Astrocyte (in vitro differentiated cells and primary cell): ENCODE measurements at places on chromosomes 6 and 20. TPM values are rescaled to one million over a fixed set of nuclear protein-coding genes. Genes with fewer than 3 reads are reported as not detected.

BPIFB4 gene
- total RNA-seq, result not detected in 2 replicates

FBXL4 gene
- 16.1 and 16.6 TPM in 2 replicates for total RNA-seq

PTGIS gene
- total RNA-seq, result 1.9 and 3.1 TPM in 2 replicates

PLEKHG1 gene
- total RNA-seq, result 8.9 and 12.1 TPM in 2 replicates

BHLHE23 gene
- total RNA-seq, result not detected in 2 replicates

CST7 gene
- total RNA-seq, result 0.25 TPM in 1 of 2 replicates, not detected in the other

HSPA1A gene
- total RNA-seq, result 52.6 and 52.7 TPM in 2 replicates

SPATS1 gene
- total RNA-seq, result not detected in 2 replicates

OR2H2 gene
- total RNA-seq, result not detected in 2 replicates

SIRPG gene
- not detected in 2 replicates for total RNA-seq

SEL1L2 gene
- total RNA-seq, result not detected in 2 replicates

VGLL2 gene
- 1.2 and 1.7 TPM in 2 replicates for total RNA-seq

FAM162B gene
- total RNA-seq, result not detected in 2 replicates

SRMS gene
- 0.14 TPM in 1 of 2 replicates, not detected in the other for total RNA-seq

RIPOR3 gene
- 0.29 and 0.39 TPM in 2 replicates for total RNA-seq

NAPB gene
- 10.2 and 13.1 TPM in 2 replicates for total RNA-seq

RNF182 gene
- 5.4 and 8.3 TPM in 2 replicates for total RNA-seq

ZBTB46 gene
- total RNA-seq, result 12.9 and 13.9 TPM in 2 replicates
